SK-N-DZ (cell line): ENCODE measurements at places on chromosomes 16 and 17.

GRCh38 chr16:15643946-15644250, 944 bp upstream of the MARF1 start:
- no peak for DNase-seq

DNA sequence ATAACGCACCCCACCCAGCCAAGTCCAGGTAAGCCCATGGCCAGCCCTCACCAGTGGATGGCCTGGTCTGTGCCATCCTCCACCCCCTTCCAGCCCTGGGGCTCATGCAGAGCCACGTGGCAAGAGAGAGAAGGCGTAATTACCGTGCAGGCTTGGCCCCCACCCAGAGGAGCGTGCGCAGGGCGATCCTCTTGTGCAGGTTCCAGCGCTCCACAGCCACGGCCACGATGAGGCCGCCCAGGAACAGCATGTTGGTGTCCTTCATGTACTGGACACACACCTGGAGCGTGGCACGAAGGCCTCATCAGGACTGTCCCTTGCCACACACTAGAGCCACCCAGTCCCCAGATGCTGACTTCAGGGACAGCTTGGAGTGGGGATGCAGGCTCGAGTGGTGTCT, 6.7 kb downstream of the SLC13A5 start:
- DNase-seq = no peak

GRCh38 chr17:51298508-51299371, 38.4 kb downstream of the UTP18 start:
- peak; percentile 46 for DNase-seq

DNA sequence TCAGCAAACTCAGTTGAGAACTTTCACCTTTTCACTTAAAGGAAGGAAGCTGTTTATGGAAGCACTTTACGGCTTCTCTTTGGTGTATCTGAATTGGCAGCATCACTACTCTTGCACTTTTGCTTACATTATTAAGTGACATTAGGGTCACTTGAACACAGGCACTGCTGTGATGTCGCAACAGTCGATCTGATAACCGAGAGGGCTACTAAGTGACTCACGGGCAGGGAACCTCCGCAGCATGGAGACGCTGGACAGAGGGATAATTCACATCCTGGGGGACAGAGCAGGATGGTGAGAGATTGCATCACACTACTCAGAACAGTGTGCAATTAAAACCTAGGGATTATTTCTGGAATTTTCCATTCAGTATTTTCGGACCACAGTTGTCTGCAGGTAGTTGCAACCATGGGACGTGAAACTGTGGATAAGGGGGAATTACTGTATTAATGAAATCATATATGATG, 56.5 kb downstream of the DNAH2 start:
- no peak for DNase-seq

DNA sequence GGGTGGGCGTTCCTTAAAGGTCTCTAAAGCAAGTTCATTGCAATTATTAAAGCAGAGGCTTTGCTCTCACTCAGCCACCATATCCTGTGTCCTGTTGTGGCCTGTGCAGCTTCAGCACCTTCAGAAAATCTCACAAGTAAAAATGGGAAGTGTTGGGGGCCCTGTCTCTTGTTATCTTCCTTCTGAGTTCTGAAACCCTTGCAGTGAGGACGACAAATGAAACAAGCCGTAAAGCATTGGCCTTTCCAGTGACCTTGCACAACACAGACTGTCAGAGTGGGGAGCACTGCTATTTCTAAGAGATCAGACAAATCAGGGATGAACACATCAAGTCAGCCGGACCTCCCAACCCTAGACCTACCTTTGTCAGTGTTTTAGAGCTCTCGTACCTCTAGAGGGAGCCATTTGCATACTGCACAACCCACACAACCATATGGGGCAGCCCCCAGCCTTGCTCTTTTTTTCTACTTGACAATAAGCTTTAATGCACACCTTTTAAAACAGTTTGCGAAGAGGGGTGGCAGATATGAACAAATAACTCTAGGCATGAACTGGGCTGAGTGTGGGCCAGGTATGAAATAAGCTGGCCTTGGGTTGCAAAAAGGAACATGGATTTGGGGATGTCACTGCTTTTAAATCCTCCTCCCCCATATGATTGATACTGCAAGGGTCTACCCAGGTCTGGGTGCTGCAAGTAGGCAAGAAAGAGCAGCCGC, 89.8 kb downstream of the KATNIP start:
- peak; percentile 55 for DNase-seq

DNA sequence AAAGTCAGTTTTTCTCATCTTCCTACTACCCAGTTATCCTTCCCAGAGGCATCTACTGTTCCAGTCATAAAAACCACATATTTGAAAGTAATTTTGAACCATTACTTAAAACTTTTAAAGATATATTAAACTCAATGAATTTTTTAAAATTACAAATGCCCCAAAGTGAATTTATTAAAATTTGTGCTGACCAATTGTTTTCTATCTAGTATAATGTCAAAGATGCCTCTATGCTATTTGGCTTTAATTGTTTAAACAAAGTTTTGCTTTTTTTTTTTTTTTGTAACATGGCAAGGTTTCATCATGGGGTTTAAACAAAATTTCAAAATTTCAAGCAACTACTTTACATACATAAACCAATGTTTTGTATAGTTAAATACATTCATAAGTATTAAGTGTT, 60.7 kb downstream of the FBXL20 start:
- no peak for DNase-seq

DNA sequence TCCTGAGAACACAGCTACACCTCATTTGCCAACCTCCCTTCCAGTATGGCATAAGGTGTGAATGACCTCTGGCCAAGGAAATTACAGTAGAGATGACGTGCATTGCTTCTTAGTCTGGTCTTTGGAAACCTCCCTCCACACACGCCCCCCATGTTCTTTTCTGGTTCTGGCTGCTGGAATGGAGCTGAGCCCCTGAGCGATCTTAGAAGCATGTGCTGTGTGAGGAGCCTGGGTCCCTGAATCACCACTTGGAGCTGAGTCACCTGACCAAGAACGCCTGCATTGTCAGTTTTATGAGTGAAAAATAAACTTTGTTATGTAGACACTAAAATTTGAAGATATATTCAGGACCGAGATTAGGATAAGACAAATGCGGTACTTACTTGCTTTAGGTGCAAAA, 51.4 kb downstream of the HS3ST3A1 start:
- no peak for DNase-seq

DNA sequence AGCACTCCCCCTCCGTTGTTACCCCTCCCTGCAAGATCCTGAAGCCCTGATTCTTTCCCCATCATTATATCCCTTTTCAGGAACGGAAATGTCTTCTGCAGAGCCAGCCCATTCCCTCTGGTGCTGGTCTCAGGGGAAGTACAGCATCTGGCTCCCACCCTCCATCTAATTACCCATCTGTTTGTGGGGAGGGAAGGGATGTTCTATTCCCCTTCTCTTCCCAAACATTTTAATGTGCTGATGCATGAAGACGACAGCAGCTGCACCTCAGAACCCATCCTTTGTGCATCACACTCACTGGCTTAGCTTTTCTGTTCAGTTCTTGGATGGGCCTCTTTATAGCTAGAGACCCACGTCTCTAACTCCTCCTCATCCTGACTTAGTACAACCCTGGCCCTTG, 367.2 kb downstream of the CDH13 start:
- no peak for DNase-seq

DNA sequence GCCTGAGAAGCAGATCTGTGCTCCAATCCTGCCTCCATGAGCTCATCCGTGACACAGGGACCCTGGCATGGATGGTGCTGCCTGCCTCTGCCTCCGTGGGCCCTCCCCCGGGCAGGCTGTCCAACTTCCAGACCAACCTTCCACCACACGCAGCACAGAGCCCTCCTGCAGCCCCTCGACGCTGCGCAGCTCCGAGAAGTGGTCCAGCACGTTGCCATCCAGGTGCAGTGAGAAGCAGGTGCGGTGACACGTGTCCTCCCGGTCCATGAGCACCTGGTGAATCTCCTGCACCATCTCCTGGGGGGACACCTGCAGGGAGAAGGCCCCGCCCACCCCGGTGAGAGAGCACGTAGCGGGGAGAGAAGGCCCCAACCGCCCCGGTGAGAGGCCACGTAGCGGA, 8.4 kb downstream of the CLUH start:
- DNase-seq = no peak

GRCh38 chr17:72702136-72702735, 390.3 kb downstream of the SLC39A11 start:
- no peak for DNase-seq

GRCh38 chr17:67157732-67158639, 87.0 kb downstream of the HELZ start:
- DNase-seq = peak; percentile 75

GRCh38 chr16:29024278-29024677, 39.4 kb downstream of the LAT start:
- DNase-seq = no peak

- DNase-seq = peak; percentile 73
Measured at GRCh38 chr17:61160789-61161445, 238.7 kb upstream of the TBX2 start.

GRCh38 chr16:79769270-79769927, 168.9 kb upstream of the MAF start:
- DNase-seq = no peak

DNA sequence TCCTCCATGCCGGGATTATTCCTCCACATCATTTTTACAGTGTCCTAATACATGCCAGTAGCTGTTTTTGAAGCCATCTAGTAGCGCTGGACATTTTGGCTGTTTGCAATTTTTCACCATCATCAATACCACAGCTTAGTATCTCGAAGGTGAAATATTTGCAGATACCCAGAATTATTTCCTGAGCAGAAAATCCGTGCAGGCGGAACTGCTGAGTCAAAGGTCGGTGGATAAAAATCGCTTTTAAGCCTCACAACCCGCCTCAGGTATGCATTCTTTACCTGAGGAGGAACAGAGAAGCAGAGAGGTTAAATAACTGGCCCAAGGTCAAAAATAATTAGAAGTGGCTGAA, 584 bp upstream of the TNRC6A start:
- DNase-seq = no peak

DNA sequence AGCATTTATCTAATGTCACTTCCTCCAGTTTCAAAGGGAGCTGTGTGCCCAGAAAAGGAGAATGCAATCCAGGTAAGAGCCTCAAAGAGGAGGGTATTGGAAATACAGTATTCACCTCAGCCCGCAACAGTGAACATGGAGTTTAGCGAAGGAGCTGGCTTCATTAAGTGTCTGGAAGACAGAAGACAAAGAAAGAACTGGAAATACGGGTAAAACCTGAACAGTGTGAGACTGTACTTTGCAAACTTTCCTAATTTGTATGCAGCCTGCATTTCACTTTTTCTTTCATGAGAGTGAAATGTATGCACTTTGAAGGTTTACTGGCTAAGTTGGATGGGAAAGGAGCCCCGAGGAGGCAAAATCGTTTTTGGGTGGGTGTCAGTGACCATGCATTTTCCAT, 478.4 kb downstream of the HS3ST3B1 start:
- no peak for DNase-seq

GRCh38 chr17:5902181-5903140, 167.7 kb upstream of the WSCD1 start:
- no peak for DNase-seq

DNA sequence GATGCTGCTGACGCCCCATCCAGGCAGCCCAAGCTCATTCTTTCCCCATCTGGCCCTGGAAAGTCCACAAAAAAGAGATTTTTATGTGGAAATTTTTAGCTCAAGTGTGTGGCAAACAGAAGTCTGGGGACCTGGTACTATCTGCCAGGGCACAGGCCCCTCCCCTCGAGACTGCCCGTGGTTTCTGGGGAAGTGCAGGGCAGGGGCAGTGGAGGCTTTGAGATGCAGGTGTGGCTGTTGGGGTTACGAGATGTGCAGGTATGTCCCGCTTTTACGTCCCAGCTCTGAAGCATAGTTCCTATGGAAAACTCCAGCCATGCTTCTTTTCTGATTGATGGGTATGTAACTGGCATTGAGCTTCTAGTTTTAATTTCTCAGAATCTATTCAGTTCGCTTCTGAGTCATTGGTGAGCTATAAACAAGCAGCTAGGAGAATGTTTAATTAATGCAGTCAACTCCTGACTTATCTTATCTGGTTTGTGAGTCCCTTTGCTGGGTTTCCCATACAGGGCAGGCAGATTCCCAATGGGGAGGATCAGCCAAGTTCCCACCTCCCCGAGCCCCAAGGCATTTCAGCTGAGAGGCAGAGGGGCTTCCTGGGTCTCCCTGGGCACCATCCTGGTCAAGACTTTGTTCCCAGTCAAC, 16.2 kb downstream of the TBX4 start:
- no peak for DNase-seq

DNA sequence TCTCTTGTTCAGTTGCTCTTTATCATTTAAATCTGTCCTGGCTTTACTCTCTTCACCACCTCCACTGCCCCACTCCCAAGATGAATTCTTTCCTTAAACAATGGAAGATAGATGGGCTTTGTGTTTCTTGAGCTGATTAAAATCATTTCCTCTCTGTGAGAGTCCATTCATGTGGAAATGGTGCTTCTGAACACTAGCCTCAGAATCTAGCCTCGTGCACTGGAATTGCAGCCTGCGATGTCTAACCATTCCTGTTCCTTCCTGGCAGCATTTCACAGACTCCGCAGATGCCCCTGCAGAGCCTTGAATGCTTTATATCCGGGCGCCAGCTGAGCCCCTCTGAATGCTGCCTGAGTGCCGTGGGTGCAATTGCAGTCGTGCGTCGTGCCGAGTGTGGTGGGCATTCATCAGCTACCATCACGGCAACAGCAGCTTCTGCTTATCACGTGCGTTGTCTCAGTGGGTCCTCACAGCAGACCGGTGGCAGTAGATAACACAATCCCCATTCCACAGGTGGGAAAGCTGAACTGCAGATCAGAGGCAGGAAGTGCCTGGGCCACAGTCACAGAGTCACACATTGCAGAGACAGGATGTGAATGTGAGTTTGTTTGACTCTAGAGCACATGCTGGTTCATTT, 172.8 kb upstream of the WSCD1 start:
- no peak for DNase-seq

GRCh38 chr16:50289950-50290764, 23.8 kb downstream of the ADCY7 start:
- no peak for DNase-seq

DNA sequence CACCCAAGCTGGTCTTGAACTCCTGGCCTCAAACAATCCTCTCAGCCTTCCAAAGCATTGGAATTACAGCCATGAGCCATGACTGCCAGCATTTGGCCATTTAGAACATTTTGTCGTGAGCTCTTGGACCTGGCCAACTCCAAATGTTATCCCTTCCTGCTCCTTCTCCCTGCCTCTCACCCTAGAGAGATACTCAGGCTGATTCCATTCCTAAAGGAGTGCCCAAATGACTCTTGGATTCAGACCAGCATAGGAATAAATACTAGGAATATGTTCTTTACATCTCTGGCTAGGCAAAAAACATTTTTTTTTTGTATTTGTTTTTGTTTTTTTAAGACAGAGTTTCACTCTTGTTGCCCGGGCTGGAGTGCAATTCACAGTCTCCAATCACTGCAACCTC, 15.5 kb downstream of the FZD2 start:
- no peak for DNase-seq

GRCh38 chr17:68011199-68011665, 15.0 kb upstream of the C17orf58 start:
- DNase-seq = no peak

- DNase-seq = no peak
Measured at GRCh38 chr17:15109608-15110007, 155.5 kb downstream of the PMP22 start.
